Activated CD4-positive, CD25-positive, alpha-beta regulatory T cell treated with anti-CD3 and anti-CD28 coated beads, Interleukin-2, amount 50 U/mL, for 16 hours (primary cell): ENCODE measurements at places on chromosomes 3 and 15.

DNA sequence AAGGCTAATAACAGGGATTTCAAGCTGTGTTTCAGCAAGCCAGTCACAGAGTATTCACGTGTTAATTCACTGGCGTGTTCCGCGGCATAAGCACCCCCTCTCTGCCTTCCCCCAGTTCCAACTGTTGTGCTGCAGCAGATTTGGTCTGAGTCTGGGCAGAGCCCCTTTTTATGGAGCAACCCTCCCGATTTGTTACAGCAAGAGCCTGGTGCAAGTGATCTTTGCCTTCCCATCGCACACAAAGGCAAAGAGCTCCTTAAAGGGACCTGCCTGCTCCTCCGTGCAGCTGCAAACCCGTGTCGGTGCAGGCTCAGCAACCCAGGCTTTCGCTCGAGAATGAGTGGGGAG is 170.5 kb downstream of the KCNAB1 start:
- no peak for DNase-seq

GRCh38 chr3:191770541-191770940 is 309.6 kb downstream of the PYDC2 start:
- no peak for DNase-seq

GRCh38 chr3:136134091-136134490 is 62.0 kb downstream of the MSL2 start:
- no peak for DNase-seq

GRCh38 chr15:62619526-62619925 is 423.0 kb upstream of the TPM1 start:
- no peak for DNase-seq

GRCh38 chr3:134614955-134615354 is 35.9 kb downstream of the KY start:
- DNase-seq: no peak

GRCh38 chr3:172904711-172905373 is 154.3 kb downstream of the ECT2 start:
- DNase-seq: no peak

DNA sequence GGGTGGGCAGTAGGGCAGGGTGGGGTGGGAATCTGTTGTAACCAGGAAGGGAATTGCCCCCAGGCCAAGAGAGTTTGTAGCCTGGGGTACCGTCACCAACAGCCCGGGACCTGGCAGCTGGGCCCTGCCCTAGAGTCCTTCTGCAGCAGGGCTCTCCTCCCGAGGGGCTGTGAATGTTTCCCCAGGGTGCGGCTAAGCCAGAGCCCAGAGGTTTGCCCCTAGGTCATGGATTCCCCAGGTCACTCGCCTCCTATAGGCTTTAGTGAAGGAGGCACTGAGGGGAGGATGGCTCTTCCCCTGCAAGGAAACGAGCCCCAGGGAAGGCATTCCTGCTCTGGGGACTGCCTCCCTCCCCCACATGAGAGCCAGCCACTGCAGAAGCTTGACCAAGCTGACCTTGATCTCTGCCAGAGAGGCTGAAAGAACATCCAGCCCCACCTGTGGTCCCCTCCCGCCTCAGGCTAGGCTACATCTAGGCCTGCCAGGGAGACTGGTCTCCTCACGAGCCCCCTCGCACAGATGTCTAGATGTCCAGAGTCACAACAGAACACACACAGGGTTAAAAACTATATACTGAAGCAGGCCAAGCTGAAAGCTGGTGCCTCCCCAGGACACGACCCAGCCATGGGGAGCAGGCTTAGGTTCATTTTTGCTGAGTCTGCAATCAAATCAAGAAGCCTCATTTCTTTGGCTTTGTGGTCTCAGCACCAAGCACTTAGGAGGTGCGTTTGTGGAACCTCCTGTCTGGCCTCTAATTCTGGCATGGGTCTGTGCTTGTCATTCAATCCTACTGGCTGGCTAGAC is 69.1 kb upstream of the TAMM41 start:
- DNase-seq: no peak

DNA sequence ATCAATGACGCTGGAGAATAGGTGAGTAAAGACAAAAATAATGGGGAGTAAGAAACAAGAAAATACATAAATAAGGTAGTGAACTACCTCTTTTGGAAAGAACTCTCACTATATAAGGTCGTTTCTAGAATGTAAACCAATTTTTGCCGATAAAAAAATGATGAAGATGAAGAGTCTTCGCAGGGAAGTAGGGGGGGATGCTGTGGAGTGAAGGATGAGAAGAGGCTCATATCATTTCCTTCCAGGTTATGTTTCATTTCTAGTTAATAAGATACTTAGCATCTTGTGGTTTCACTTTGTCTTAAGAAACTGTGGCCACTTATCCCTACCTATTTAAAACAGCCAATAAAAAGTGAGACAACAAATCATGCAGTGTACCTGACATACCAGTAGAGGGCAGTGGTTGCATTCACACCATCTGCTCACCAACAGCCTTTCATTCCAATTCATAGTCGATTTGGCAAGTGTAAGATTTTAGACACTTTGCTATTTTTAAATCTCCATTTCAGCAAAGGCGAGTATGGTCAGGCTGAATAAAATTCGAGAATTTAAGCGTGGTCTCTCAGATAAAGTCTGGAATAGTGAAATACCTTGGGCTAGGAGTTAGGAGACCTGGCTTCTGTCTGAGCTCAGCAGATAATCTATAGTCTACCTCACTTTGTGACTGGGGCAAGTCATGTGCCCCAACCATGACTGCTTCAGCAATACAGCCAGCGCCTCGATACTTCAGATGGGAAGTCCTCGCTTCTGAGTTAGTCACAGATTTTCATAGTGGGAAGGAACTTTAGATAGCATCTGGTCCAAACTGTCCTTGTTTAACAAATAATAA is 28.9 kb upstream of the ICE2 start:
- DNase-seq: peak; percentile 31

DNA sequence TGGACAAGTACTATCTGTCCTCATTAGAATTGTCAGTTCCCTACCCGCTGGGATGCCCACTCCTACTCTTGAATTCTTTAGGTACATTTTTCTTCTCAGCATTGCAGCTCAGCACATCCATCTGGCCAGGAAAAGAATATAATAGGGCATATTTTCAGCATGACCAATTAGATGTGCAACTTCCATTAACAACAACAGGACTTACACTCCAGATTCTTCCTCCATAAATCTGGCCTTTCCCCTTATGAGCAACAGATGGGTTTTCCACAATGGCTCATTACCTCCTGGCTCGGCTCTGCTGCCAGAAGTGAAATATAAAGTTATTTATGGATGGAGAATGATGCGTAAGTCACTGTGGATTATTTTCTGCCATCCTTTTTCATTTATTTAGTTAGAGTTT is 443.8 kb upstream of the TGFBR2 start:
- DNase-seq: no peak
